ENCODE measurements at places on chromosomes 2 and 18.
A peak's percentile ranks its signal among the peaks of the same experiment; 100 is the strongest.

DNA sequence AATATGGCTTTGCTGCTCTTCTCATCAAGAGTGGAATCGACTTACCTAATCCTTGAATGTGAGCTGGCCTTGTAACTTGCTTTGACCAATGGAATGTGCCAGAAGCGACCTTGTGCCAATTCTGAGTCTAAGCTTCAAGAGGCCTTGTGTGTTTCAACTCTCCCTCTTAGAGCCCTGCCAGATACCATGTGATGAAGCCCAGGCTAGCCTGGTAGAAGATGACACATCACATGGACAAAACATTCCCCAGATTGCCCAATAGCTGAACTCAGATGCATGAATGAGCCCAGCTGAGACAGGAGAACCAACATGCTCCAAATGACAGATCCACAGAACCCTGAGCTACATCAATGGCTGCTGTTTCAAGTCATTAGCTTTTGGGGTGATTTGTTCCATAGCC is 4.2 kb upstream of the KLHL14 start:
- no peak for DNase-seq

- no peak for DNase-seq
These were observed 69.8 kb upstream of the CDKL4 start for GRCh38 chr2:39313575-39313974.

GRCh38 chr2:45944074-45944473 is 292.6 kb downstream of the PRKCE start:
- no peak for DNase-seq

GRCh38 chr2:54466870-54467269 is 10.7 kb downstream of the SPTBN1 start:
- no peak for DNase-seq

DNA sequence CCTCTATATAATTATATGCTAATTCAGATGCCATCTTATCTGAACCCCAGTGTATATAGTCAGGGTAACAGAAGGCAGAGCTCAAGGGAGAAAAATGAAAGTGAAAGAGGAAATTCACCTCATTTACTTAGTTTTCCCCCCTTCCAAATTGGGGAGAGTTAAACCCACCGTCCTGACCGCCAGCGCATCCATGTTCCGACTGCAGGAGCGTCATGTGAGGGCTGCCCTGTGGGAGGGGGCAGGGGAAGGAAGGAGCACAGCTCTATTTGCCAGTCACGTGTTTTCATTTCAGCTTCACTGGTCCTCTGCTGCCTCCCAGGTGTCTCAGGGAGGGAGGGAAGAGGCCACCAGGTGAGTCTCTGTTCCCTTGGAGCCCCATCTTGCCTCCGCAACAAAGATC is 13.2 kb downstream of the CNNM4 start:
- peak; percentile 26 for DNase-seq

GRCh38 chr2:38540580-38541286 is 62.0 kb downstream of the HNRNPLL start:
- DNase-seq = no peak

DNA sequence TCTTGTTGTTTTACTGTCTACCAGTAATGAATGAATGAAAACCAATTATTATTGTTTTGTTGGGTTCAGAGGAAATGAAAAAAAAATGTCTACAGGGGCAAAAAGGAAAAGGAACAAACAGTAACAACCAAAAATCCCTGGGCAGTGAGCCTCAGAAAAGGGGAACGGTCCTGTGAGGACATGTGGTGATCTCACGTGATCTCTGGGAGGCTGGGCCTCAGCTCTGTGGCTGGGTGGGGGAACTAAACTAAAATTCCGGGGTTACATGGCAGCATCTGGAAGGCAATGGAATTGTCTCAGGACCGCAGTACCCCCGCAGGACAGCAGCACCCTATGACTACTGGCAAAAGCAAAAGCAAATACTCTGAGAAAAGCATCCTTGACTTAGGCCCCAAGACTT is 80.1 kb downstream of the AFF3 start:
- DNase-seq = no peak

DNA sequence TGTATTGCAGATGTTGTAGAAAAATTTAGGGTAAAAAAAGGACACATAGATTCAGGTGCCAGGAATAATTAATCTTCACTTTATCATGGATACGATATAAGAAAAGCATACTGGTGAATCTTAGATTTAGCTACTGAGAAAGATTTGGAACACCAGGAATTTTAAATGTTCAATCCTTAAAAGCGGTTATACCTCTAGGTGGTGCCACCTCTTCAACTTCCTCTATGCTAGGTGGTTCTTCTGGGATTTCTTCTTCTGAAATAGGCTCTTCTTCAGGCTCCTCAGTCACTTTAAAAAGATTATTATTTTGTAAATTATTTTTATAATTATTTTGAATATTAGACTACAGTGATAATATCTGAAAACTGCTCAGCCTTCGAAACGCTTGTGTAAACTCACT is 133.1 kb downstream of the TTN start:
- no peak for DNase-seq

DNA sequence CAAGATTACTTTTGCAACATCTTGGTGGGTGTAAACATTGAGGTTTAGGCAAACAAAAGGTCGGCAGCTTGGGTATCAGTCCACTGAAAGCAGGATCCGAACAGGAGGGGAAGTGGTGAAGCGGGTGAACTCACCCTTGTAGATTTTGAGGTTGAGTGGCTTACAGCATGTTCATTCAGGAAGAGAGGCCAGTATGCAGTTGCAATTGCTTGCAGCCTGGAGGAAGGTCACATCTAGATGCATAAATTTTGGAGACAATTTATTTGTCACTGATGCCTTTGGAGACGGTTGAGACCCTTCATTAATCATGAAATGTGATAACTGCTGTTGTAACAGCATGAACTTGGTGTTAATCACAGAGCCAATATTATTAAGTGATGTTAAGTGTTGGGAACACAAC is 131.1 kb downstream of the LTBP1 start:
- no peak for DNase-seq

DNA sequence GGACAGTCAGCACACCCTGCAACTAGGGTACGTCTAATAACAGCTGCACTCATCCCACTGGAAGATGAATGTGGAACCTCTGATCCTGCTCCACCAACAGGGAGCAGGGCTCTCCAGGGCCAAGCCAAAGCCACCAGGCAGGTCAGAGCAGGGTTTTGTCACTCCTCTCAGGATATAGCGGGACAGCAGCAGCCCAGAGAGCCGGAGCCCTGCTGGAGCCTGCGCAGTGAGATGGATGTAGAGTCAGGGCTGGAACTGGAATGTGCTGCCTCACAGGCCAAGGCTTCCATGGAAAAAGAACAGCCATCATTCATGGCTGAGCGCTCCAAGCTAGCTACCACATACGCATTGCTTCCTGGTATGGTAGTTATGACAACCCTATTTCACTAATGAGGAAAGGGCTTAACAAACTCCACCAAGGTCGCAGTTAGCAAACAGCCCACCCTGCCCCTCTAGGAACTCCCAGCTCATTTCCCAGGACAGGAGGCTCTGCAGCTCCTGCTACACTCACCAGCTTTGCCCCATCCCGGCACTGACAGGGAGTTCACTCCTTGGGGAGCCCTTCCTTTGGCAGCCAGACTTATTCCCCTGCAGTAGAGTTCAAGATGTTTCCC is 85.2 kb downstream of the HS1BP3 start:
- DNase-seq = no peak

Data from activated CD4-positive, alpha-beta T cell treated with anti-CD3 and anti-CD28 coated beads for 1 hour (primary cell).